ENCODE measurements at places on chromosomes 12 and 14.

DNA sequence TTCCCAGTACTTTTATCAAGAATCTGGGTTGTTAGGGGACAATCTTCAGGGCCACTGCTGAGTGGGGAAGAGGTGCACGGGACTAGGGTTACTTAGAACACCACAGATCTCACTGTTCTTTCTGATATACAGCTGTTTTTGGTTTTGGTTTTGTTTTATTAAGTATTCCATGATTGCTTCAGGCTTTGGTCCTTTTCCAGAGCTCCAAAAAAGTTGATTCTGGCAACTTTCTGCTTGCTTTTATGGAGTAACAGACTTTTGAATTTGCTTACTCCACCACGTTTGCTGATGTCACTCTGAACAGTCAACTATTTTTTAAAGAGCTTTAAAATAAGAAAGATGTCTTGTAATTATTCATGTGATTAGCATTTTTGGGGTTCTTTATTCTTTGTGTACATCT, 368.1 kb upstream of the FOXG1 start:
- DNase-seq, result no peak

GRCh38 chr12:61808856-61809255, 451.3 kb upstream of the USP15 start:
- no peak for DNase-seq

GRCh38 chr12:104358353-104359003, 54.9 kb downstream of the EID3 start:
- DNase-seq, result peak; percentile 34

DNA sequence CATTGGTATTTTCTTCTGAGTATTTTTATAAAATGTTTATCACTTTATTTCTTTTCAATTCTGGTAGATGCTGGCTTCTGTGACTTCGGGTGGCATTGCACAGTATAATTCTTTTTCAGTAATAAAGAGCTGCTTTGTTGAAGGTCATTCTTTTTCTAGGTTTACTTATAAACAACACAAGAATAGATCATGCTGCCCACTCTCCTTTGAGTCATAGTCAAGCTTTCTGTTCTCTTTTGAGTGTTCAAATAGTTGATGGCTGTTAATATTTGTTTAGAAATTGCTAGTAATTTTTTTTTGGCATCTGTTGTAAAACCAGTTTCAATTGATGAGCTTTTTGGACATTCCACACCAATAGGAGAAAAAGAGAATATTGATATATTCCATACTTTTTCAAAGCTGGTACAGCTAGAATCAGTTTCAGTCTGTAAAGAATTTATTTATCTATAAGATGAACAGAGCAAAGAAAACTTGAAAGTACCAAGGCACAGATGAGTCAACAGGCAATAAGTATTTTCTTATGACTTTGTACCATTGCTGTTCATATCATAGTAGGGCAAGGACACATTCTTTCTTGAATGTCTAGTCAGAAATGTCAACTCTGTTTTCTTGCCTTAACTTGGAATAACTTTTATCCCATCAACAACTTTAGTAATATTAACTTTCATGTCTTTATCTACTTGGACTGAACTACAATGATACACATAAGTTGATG, 513.0 kb upstream of the SEL1L start:
- no peak for DNase-seq

DNA sequence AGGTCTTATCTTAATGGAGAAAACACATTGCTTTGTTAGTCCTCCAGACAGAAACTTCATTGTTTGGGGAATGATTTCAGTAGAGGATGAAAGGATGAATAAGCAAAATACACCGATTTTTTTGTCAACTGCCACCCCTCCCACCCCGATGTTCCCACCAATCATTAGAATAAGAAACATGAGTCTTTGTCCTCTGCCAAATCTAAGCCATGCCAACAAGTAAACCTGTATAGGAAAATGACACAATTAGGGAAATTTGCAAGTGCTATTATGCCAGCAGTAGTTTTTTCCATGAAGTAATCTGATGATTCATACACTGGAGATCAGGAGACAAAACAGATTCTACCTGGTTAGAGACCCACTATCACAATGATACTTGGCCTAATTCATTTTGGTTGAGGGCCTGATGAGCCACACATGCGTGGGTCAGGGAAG, 35.9 kb downstream of the FLRT2 start:
- DNase-seq, result no peak

All from stimulated activated CD8-positive, alpha-beta memory T cell treated with anti-CD3 and anti-CD28 coated beads, Interleukin-7, amount 100 ng/mL, for 1 hour (primary cell).